Lung (tissue), 17 donors: ENCODE measurements at places on chromosomes 4 and X.

DNA sequence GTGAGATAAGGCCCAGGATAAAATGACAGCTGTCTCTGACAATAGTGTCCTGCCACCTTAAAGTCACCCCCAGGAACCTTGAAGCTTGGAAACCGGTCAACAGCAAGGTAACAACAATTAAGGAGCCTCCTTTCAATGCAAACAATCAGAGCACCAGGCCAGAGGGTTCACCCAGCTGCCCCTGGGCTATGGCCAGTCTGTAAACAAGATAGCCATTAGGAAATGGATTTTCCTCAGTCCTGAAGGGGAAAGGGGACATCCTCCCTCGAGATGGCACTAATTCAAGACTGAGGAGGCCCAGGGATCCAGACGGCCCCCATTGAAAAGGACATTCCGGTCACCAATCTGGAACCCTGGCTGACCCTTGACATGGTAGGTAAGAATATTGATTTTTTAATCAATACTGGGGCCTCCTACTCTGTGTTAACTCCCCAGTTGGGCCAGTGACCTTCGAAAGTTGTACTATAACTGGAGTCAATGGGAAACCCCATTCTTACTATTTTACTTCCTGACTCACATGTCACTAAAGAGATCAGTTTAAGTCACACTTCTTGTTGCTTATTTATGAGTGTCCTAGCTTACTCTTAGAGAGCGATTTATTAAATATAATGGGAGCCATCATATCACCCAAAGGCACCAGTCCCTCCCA, 61.7 kb upstream of the CT45A1 start:
- DNase-seq = no peak

- no peak for DNase-seq
Observed at GRCh38 chr4:69497076-69497475, 1.4 kb upstream of the UGT2B4 start.

DNA sequence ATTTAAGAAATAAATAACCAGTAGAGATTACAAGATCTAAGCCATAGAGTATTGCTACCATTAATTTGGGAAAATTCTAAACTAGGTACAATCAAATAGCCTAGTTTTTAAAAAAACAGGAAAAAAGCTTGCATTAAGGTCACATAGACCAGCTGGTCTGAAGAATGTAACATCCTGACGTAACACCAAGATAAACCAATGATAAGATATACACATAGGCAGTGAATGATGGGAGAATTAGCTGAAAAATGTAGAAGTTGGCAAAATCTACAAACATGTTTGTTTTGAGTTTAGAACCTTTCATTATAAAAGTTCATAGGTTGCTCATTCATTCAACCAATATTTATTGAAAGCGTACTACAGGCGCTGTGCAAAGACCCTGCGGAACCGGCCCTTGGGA, 120.0 kb downstream of the SH3RF1 start:
- DNase-seq = no peak

DNA sequence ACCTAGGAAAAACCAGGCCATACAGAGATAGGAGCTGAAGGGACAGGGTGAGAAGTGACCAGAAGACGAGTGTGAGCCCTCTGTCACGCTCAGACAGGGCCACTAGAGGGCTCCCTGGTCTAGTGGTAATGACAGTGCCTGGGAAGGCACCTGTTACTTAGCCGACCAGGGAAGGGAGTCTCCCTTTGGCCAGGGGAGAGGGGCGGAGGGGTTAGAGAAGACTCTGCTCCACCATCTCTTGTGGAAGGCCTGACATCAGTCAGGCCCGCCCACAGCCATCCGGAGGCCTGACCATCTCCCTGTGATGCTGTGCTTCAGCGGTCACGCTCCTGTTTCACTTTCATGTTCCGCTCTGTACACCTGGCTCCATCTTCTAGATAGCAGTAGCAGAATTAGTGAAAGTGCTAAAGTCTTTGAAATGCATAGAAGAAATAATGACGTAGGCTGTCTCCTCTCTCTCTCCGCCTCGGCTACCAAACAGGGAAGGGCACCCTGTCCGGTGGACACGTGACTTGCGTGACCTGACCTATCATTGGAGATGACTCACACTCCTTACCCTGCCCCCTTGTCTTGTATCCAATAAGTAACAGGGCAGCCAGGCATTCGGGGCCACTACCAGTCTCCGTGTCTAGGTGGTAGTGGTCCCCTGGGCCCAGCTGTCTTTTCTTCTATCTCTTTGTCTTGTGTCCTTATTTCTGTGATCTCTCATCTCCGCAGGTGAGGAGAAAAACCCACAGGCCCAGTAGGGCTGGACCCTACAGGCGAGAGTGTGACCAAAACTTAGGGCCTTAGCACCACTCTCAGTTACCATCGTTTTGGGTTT, 26.7 kb downstream of the HTT-AS start:
- DNase-seq = peak; percentile 55

GRCh38 chr4:54566608-54567007, 91.1 kb upstream of the KIT start:
- no peak for DNase-seq

DNA sequence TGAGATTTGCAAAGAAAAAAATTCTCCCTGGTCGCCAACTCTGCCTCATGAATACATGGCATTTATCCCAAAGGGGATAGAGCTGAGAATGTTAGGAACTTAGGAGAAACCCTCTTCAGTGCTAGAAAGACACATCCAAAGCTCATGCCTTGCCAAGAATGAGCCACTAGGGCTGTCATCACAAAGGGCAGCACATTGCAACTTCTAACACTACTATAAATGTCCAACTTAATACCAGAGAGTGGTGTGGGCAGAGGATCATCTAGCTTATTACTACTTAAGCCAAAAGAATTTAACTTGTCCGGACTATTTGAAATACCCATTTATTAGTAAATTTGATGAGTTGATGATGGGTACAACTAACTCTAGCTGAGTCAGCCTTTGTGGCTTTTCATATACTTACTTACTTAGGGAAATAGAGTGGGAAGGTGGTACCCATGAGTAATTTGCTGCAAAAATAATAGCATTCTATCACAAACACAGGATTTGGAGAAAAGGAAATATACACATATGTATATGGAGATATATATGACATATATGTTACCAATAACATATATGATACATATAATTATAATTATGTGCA, 66.3 kb upstream of the GAB1 start:
- DNase-seq = no peak

DNA sequence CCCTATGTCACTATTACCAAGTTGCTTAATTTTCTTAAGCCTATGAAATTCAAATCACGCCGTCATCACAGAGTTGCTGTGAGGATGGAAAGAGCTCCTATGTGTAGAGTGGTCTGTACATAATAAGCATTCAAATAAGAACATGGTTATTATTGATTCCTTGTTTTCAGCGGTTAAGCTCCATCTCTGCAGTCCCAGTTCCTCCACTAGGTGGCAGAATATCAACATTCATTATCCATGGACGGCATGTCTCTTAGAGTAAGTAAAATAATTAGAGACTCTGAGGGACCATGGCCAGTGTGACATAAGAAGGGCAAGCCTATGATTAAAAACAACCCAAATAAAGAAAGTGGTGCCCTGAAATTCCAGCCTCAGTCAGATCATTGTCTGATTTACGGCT, 132.5 kb upstream of the NHS start:
- peak; percentile 72 for DNase-seq

GRCh38 chr4:44927399-44928380, 201.3 kb upstream of the GNPDA2 start:
- peak; percentile 58 for DNase-seq

- no peak for DNase-seq
Observed at GRCh38 chrX:80021621-80022020, 7.1 kb downstream of the TBX22 start.

DNA sequence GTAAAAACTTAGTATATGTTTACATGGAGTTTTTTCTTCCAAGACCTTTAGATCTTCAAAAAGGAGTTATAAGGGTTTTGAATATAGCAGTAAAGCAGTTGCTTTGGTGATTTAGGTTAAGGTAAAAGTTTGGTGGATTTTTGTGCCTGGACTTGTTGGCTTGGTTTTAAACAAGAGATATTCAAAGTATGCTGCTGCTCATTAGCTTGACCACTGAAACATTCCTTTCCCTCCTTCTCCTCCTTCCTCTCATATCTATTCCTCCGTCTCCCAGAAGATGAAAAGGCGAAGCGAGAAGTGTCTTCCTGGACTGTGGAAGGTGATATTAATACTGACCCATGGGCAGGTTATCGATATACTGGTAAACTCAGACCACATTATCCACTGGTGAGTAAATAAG, 38.4 kb downstream of the METAP1 start:
- no peak for DNase-seq

- DNase-seq = peak; percentile 47
Observed at GRCh38 chrX:1164322-1165288, 47.8 kb downstream of the CRLF2 start.

DNA sequence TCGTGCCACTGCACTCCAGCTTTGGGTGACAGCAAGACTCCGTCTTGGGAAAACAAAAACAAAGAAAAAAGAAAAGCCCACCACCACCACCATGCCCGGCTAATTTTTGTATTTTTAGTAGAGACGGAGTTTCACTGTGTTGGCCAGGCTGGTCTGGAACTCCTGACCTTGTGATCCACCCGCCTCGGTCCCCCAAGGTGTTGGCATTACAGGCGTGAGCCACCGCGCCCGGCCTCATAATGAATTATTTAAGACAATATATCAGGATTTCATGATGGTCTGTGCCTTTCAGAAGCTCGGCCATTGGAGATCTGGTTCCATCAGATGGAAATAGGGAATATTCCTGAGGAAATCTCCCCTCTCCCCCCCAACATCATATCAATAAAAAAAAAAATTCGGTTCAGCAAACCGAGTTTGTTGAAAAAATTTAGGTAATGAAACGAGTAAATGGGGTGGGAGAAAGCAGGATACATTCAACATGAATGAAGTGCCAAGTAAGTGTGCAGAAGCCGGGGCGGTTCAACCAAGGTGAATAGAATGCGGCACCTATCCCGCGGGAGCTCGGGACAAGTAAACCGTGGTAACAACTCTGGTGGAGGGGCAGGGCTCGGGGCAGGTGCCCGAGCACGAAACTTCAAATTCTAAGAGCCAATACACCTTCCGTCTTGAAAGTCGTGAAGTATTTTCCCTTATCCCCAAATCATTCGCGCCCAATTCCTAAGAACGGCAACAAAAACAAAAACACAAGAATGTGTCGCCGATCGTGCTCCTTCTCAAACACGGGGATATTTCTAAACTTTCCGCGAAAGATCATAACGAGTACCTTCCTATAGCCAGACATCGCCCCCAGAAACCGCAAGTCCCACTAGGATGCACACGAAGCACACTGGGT, 773 bp upstream of the TXLNG start:
- no peak for DNase-seq

GRCh38 chr4:156619154-156619934, 352.3 kb downstream of the PDGFC start:
- no peak for DNase-seq

DNA sequence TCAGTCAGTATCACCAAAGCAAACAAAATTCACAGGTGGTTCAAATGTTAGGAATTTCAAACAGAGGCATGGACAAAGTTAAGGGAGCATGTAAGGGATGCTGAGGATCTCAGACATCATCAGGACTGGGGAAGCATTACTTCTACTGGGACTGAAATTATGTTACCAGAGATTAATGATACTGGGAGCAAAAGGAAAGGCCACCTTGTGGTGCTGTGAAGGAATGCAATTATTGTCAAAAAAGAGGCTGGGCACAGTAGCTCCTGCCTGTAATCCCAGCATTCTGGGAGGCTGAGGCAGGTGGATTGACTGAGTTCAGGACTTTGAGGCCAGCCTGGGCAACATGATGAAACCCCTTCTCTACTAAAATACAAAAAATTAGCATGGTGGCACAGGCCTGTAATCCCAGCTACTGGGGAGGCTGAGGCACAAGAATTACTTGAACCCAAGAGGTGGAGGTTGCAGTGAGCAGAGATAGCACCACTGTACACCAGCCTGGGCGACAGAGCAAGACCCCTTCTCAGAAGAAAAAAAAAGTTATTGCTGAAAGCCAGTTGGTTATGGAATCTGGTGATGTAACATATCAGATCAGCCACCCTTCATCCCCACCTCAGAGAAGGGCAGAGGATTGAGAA, 954.3 kb downstream of the PCDH7 start:
- no peak for DNase-seq

DNA sequence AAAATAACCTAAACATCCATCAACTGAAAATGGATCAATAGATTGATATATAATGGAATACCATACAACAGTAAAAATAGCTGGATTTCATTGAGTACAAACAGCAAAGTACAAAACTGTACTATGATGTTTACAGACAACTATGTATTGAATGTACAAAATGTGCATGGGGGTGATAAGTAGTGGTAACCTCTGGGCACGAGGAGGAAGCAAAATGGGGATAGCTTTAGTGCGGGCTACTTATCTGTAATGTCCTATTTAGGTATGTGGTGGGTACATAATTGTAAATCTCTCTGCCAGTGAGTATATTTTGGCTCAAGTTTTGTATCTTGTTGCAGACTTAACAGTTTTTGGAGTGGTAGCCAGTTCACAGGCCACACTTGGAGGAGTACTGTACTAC, 123.6 kb downstream of the STAG2 start:
- no peak for DNase-seq

DNA sequence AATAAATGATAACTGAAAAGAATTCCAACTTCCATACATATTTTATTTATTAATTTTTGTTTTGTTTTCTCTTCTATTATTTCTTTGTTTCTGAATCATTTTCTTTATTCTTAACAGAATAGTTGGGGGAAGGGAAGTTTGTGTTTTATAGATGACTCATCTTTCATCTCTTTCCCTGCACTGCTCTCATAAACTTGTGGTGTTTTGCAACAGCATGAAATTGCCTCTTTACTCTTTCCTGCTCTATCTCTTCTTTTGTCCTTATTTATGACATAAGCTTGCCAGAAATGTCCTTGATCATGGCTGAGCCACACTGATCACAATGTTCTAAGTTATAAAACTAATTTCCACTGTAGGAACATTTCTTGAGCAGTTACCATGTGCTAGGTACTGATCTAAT, 22.3 kb downstream of the QRFPR start:
- peak; percentile 34 for DNase-seq

- peak; percentile 16 for DNase-seq
Observed at GRCh38 chrX:123361371-123361770, 177.3 kb downstream of the GRIA3 start.

DNA sequence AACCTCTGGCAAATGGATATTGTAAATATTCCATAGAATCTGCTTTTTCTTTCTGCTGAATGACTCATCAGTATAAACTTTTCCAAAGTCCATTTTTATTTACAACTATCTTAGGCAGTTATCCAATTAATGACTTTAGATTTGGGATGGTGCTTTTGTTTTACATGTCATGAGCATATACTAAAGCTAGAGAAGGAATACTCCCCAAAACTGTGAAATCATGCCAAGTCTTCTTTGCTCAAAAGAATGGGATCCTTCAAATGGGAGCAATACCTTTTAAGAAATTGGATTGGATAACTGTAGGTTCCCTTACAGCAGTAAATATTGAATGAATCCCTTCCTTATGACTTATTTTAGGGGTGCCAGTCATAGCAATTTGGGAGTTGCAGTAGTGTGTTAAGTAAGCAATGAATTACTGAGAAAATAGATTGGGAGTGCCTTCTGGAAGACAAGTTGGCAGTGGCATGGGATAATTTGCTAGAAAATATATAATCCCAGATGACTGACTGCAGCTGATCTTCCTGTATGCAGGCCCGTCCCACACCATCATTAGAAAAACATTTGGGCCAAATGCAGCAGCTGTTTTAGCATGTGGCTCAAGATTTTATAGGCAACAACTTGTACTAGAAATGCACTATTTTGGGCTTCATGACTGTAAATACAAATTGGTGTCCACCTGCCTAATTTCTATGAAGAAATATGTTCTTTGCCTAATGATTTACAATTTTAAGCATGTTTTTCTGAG, 2.8 kb downstream of the TMPRSS11D start:
- no peak for DNase-seq
